ENCODE measurements at places on chromosomes 3 and 15. TPM values are rescaled to one million over a fixed set of nuclear protein-coding genes. Genes with fewer than 3 reads are reported as not detected.

The RASGRP1 gene
- 0.37 TPM for total RNA-seq

The SLC24A5 gene
- total RNA-seq = not detected

The MELTF gene
- total RNA-seq = 1.8 TPM

The NR2E3 gene
- 0.05 TPM for total RNA-seq

The ADIPOQ gene
- not detected for total RNA-seq

The PAK6 gene
- not detected for total RNA-seq

The NANOGP8 gene
- not detected for total RNA-seq

The MNS1 gene
- total RNA-seq = 0.74 TPM

The BHLHE40 gene
- 16.0 TPM for total RNA-seq

The PP2D1 gene
- total RNA-seq = not detected

The SLC28A2 gene
- not detected for total RNA-seq

The TIMMDC1 gene
- 35.3 TPM for total RNA-seq

The FANCD2OS gene
- not detected for total RNA-seq

The CPA3 gene
- 0.68 TPM for total RNA-seq

The ADAMTS7 gene
- total RNA-seq = 19.3 TPM

The P2RY14 gene
- total RNA-seq = not detected

The BMF gene
- total RNA-seq = 9.4 TPM

The SPINK8 gene
- not detected for total RNA-seq

The PRR20G gene
- total RNA-seq = not detected

The PPM1M gene
- 20.6 TPM for total RNA-seq

The EFL1 gene
- 30.1 TPM for total RNA-seq

The FEZF2 gene
- not detected for total RNA-seq

The HTR3E gene
- total RNA-seq = not detected

The UBAP1L gene
- 2.7 TPM for total RNA-seq

The ITIH1 gene
- total RNA-seq = not detected

The WDR72 gene
- total RNA-seq = under 0.01 TPM

The PPP2R3A gene
- total RNA-seq = 7.3 TPM

The CNTN4 gene
- total RNA-seq = 0.17 TPM

The APOD gene
- total RNA-seq = 27.1 TPM

The UBA7 gene
- total RNA-seq = 58.5 TPM

The REC114 gene
- not detected for total RNA-seq
